ENCODE measurements at places on chromosomes 6 and 20. TPM values are rescaled to one million over a fixed set of nuclear protein-coding genes. Genes with fewer than 3 reads are reported as not detected.

DNA sequence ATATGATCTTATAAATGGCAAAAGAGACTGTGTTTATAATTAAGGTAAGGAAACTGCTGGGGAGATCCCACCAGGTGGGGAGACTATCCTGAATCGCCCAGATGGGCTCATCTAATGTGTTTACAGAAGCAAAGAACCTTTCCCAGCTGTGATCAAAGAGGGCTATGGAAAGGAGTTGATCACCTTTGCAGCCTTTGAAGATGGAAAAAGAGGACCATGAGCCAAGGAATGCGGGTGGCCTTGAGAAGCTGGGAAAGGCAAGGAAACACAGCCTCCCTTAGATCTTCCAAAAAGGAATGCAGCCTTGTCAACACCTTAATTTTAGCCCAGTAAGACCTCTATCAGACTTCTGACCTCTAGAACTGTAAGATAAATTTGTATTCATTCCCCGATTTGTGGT, 66.5 kb upstream of the ADGRG6 start:
- DNase-seq = no peak

DNA sequence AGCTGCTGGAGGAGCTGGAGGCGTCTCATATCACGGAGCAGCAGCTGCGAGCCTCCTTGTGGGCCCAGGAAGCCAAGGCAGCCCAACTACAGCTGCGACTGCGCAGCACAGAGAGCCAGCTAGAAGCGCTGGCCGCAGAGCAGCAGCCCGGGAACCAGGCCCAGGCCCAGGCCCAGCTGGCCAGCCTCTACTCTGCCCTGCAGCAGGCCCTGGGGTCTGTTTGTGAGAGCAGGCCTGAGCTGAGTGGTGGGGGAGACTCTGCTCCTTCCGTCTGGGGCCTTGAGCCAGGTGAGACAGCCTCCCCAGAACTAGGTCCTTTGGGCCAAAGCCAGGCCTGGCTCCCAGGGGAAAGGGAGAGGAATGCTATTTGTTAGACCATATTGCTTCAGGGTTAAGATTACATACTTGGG, 31.7 kb downstream of the C20orf173 start:
- no peak for DNase-seq

Gene WFDC10B
- not detected for total RNA-seq

DNA sequence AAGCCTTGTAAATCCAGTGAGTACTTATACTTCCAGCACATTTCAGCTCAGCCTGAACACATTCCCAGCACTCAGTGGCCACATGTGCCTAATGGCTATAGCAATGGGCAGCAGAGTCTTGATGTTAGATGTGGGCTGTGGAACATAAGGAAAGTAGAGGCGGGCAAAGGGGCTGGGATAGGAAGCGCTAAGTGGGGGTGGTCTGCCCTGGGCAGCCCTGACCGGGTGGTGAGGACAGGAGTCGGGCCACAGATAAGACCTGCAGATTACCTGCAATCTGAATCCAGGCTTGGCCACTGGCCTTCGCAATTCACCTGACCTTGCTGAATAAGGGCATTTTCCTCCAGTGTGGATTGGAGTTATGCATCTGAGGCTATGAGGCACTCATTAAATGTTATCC, 11.1 kb upstream of the HMGA1 start:
- no peak for DNase-seq

DNA sequence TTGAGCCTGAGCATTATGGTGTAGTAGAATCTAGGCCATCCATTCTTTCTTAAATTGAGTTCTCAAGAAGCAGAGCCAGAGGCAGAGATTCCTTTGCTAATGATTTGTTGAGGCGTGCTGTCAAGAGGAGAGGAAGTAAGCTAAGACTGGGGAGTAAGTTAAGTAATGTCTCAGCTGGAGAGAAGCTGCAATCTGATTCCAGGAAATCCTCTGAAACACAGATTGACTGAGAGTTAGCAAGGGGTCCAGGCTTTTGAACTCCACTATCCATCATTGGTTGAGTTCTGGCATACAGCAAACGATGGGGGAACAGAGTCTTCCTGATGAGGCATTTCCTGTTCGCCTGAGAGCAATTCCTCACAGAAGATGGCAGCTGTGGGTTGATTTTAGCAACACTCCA, 207.4 kb upstream of the RAB32 start:
- DNase-seq = no peak

GRCh38 chr6:18186540-18187250, 31.5 kb downstream of the KDM1B start:
- no peak for DNase-seq

GRCh38 chr6:72248621-72249020, 362.3 kb downstream of the RIMS1 start:
- no peak for DNase-seq
